ENCODE measurements at places on chromosomes 2 and 18.

DNA sequence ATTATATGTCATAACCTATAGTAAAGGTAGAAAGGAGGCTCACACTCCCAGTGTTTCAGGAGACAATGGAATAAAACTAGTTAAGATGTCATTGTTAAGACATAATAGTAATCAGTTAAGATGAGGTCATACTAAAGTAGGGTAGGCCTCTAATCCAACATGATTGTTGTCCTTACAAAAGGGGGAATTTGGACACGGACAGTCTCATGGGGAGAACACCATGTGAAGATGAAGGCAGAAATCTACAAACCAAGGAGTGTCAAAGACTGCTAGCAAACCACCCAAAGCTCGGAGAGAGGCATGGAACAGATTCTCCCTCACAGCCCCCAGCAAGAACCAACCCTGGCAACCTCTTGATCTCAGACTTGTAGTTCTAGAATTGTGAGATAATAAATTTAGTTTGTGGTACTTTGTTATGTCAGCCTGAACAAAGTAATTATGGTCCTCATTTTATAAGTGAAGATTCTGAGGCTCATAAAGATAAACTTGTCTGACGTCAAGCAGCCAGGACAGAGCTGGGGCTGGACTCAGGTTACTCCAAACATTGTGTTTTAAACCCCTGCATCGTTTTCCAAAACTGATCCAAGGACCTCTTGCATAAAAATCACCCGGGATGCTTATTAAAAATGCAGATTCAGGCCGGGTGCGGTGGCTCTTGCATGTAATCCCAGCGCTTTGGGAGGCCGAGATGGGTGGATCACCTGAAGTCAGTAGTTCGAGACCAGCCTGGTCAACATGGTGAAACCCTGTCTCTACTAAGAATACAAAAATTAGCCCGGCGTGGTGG, 47.8 kb downstream of the CCDC195 start:
- DNase-seq, result no peak

GRCh38 chr2:74530239-74531187, 780 bp downstream of the HTRA2 start:
- peak; percentile 49 for DNase-seq

DNA sequence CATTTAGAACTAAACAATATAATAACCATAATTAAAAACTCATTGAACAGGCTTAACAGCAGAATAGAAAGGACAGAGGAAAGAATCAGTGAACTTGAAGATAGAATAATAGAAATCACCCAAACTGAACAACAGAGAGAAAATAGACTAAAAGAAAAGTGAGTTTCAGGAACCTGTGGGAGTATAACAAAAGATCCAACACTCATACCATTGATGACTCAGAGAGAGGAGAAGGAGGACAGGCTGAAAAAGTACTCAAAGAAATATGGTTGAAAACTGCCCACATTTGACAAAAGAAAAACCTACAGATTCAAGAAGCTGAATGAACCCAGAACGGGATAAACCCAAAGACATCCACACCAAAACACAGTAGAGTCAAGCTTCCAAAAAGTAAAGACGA, 54.2 kb upstream of the FMNL2 start:
- no peak for DNase-seq

- DNase-seq, result no peak
Measured at GRCh38 chr2:231129216-231129615, 4.4 kb upstream of the HTR2B start.

- no peak for DNase-seq
Measured at GRCh38 chr2:114089636-114090319, 199.9 kb downstream of the ACTR3 start.

GRCh38 chr18:135045-135444, 23.3 kb upstream of the USP14 start:
- DNase-seq, result no peak

DNA sequence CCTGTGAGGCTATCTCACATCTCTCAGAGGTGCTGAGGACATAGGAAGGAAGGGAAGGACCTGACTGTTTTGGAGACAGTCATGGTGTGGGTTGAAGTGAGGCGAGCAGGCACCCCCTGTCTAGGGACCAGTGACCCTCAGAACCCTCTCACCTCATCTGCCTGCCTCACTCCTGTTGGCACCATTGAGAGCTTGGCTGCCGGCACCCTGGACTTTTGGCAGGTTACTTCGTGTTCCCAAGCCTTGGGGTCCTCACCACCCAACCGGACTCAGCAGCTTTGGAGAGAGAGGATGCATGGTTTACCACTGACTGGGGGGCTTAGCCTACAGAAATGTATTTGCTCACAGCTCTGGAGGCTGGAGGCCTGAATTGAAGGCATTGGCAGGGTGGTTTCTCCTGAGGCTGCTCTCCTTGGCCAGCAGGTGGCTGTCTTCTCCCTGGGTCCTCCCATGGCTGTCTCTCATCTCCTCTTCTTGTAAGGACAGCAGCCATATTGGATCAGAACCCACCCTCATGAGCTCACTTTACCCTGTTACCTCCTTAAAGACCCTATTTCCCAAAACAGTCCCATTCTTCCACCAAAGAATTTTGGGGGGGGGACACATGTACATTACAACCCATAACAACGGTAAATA, 142.0 kb downstream of the TSN start:
- DNase-seq, result peak; percentile 40

- no peak for DNase-seq
Measured at GRCh38 chr2:112730216-112730615, 9.4 kb downstream of the NT5DC4 start.

- no peak for DNase-seq
Measured at GRCh38 chr2:54042897-54043620, 72.3 kb upstream of the PSME4 start.

DNA sequence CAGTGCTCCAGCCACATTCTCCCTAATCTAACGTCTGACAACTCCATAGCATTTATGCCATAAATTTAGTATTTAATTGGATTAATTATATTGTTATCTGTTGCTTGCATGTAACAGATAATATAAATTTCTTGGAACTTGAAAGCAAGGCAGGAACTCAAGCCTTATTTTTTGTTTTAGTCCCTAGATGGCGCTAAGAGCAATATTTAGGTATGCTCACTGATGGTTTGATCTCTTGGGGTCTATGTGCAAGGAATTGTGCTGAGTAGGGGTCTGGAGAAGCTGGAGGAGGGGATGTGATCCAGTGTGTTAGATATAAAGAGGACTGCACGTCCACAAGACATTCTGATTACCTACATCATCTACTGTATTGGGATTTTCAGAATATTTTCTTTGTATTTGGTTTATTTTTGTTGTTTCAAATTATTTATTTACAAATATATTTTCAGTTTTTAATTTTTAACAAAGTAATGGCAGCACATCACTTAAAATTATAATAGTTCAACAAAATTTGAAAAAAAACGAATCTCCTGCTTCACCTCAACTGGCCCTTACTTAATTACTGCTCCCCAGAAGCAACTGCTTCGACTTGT, 32.8 kb downstream of the KATNAL2 start:
- DNase-seq, result no peak

GRCh38 chr2:232870766-232871371, 805 bp downstream of the SNORC start:
- DNase-seq, result no peak

DNA sequence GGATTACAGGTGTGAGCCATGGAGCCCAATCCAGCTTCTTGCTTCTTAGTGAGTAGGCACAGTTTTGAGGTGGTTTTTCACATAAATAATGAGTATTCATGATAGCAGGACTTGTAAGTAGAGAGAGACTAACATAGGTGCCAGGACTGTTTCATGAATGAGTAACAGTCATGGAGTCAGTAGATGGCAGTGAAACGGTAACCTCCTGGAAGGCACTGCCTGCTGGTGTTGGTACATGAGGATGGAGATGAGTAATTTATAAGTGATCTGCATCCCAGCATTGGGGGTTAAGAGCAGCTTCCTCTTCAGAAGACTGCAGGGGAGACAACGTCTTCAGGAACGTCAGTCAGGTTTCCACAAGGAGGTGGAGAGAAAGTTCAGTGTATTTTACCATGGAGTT, 143.8 kb downstream of the HAUS1 start:
- no peak for DNase-seq

GRCh38 chr2:215698566-215698965, 262.7 kb upstream of the FN1 start:
- DNase-seq, result no peak

GRCh38 chr18:26813043-26813442, 52.5 kb downstream of the AQP4 start:
- peak; percentile 2 for DNase-seq

GRCh38 chr2:171726847-171727450, 39.7 kb downstream of the DYNC1I2 start:
- DNase-seq, result no peak

DNA sequence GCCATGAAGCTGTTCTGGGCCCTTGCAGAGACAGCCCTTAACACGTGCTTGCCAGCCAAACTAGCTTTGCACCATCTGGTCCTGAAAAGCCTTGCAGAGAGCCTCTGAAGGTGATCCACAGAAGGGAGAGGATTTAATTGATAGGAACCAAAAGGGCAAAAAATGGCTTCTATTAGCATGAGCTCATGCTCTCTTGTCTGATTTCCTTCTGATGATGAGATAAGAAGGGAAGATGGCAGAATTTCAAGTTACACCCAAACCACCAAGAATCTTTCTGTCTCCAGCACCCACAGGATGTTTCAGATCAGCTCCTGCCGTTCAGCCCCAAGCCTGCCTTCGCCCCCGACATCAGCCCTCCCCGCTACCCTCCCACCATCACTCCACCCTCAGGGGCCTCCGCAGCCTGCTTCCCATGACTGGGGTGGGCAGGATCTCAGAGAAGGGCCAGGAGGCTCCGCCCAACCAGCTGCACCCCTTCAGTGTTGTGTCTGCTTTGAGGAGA, 23.4 kb upstream of the GLI2 start:
- no peak for DNase-seq

- peak; percentile 40 for DNase-seq
Measured at GRCh38 chr18:23627321-23627720, 35.4 kb downstream of the ANKRD29 start.

DNA sequence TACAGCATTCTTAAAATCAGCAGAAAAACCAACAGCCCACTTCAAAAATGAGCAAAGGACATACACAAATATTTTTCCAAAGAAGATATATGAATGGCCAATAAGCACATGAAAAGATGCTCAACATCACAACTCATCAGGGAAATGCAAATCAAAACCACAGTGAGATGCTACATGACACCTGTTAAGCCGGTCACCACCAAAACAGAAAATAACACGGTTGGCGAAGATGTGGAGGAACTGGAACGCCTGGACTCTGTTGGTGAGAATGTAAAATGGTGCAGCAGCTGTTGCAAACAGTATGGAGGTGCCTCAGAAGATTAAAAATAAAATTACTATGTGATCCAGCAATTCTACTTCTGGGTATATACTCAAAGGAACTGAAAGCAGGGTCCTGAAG, 184.8 kb downstream of the INHBB start:
- DNase-seq, result no peak

- no peak for DNase-seq
Measured at GRCh38 chr2:152376385-152376784, 41.4 kb downstream of the FMNL2 start.

- no peak for DNase-seq
Measured at GRCh38 chr18:22816266-22817176, 116.6 kb upstream of the RBBP8 start.

GRCh38 chr18:14930076-14930475, 182.1 kb downstream of the ANKRD30B start:
- DNase-seq, result no peak

DNA sequence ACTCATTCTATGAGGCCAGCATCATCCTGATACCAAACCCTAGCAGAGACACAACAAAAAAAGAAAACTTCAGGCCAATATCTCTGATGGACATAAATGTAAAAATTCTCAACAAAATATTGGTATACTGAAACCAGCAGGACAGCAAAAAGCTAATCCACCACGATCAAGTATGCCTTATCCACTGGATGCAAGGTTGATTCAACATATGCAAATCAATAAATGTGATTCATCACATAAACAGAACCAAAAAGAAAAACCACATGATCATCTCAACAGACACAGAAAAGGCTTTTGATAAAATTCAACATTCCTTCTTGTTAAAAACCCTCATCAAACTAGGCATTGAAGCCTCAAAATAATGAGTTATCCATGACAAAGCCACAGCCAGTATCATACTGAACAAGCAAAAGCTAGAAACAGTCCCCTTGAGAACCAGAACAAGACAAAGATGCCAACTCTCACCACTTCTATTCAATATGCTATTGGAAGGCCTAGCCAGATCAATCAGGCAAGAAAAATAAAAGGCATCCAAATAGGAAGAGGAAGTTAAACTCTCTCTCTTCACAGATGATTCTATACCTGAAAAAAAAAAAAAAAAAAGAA, 45.3 kb downstream of the RTTN start:
- DNase-seq, result no peak

DNA sequence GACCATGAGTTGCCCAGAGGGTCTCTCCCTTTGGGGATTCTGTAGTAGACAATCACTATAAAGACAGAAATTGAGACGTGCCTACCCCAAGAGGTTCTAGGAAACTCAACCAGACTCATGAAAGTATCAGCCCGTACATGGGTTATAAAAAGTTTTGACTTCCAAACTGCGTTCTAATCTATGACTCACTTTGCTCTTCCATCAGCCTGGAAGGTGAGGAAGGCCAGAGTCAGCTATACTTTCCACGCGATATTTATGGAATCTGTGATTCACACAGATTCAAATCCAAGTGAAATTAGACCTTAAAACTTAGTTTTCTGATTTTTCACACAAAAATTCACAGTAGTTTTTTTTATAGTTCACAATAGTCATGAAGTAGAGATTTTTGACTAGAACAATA, 7.7 kb upstream of the LYPD1 start:
- no peak for DNase-seq

- no peak for DNase-seq
Measured at GRCh38 chr2:235240574-235240973, 253.3 kb upstream of the AGAP1 start.

GRCh38 chr2:233926806-233927205, 9.6 kb downstream of the TRPM8 start:
- no peak for DNase-seq

- no peak for DNase-seq
Measured at GRCh38 chr2:61878761-61879160, 9.7 kb downstream of the CCT4 start.

GRCh38 chr18:51077217-51077616, 47.2 kb downstream of the SMAD4 start:
- DNase-seq, result no peak

Measured in HTR-8/SVneo (cell line).